Femur (tissue), 1 donor: ENCODE measurements at places on chromosomes 13 and 19.

DNA sequence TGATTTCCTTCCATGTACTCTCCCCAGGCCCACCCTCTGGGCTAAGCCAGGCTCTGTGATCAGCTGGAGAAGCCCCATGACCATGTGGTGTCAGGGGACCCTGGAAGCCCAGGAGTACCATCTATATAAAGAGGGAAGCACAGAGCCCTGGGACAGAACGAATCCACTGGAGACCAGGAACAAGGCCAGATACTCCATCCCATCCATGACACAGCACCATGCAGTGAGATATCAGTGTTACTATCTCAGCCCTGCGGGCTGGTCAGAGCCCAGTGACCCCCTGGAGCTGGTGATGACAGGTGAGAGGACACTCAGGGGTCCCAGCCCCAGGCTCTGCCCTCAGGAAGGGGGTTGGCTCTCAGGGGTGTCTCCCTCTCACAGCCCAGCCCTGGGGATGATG lies 27.5 kb upstream of the KIR3DL3 start:
- no peak for DNase-seq

DNA sequence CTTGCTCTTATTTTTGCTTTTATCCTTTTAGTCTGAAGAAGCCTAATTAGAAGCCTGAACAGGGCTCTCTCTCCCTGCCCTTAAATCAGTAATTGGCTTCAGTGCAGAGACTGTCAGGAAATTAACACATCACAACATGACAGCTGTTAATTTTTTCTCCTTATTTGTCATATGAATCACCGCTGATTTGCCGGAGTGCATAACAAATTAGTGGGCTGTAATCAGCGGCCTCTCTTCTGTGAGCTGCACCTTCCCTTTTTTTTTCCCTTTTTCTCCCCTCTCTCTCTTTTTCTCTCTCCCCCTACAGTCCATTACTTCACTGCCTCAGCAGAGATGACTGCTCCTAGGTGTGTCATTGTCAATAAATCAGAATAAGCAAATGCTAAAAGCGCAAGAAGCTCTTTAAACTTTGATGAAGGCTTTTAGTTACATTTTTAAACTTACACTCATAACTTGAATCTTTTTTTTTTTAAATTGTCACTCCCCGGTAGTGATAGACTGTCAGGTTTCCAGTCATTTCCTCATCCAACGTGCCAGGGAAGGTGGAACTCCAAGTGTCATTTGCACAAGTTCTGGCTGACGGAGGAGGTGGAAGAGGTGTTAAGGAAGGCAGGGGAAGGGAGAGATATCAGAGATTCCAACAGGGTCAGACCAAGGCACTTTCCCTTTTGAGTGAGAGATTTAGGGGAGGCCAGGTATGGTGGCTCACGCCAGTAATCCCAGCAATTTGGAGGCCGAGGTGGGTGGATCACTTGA lies 197.1 kb upstream of the TSHZ3 start:
- DNase-seq: no peak

DNA sequence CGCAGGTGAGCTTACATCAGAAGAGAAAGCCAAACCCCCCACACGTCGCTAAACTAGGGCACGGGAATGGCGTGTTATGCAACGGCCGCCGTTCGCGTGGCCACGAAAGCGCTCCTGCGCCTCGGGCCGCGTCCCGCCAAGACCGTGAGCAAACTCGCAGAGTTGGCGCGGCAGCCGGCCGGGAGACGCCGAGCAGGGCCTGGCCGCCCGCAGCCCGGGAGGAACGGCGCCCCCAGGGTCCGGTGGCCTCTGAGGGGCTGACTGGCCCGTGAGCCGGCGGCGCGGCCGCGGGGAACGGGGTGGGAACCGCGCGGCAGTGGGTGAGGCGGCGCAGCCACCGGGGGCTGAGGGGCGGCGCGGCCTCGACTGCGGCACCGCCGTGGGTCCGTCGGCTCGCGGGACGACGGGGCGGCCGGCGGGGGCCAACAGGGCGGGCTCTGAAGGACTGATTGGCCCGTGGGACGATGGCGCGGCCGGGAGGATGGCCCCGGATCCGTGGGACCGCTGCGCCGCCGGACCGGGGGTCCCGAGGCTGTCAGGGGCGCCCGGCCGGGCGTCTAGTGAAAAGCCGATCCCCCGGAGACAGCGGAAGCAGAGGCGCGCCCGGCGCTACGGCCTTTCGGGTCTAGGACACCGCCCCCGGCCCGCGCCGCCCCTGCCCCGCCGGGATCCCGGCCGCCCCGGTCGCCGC lies 903 bp downstream of the LATS2 start:
- peak; percentile 51 for DNase-seq

GRCh38 chr19:18657590-18658365 lies 20.9 kb downstream of the KLHL26 start:
- peak; percentile 74 for DNase-seq

DNA sequence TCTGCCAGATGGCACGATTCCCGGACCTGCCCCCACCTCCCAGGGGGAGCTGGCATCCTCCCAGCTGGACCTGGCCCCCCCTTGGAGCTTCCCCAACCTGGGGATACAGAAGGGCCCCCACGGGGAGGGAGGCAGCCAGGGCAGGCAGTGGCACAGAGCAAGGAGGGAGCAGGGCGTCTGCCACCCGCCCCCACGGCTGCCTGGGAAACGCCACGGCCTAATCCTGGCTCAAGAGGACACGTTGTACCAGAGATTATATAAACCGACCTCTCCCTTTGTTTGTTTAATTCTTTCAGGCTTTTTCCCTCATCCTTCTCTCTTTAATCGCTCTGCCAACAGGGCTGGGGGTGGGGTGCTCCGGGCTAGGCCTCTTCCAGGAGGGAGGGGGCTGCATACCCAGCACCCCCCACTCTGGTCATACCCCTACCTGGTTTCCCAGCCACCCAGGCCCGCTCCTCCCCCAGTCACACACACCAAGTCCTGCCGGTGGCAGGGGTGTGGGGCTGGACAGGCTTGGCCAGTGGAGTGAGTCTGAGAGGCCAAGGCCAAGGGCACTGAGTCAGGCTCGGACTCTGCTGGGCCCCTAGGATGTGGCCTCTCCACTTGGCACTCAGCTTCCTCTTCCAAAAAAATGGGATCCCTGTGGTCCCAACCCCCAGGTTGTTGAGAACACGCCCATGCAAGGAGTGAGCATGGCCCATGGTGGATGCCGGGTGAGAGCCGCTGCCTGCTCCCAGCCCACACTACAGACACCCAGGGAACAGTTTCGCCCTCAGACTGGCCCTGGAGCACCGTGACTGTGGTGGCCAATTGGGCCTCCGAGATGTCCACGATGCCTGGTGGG lies 29.5 kb upstream of the NFIC start:
- no peak for DNase-seq

- DNase-seq: no peak
Observed at GRCh38 chr19:40763963-40764362, 11.4 kb upstream of the MIA start.

- no peak for DNase-seq
Observed at GRCh38 chr13:74835579-74835978, 646.4 kb downstream of the TBC1D4 start.

DNA sequence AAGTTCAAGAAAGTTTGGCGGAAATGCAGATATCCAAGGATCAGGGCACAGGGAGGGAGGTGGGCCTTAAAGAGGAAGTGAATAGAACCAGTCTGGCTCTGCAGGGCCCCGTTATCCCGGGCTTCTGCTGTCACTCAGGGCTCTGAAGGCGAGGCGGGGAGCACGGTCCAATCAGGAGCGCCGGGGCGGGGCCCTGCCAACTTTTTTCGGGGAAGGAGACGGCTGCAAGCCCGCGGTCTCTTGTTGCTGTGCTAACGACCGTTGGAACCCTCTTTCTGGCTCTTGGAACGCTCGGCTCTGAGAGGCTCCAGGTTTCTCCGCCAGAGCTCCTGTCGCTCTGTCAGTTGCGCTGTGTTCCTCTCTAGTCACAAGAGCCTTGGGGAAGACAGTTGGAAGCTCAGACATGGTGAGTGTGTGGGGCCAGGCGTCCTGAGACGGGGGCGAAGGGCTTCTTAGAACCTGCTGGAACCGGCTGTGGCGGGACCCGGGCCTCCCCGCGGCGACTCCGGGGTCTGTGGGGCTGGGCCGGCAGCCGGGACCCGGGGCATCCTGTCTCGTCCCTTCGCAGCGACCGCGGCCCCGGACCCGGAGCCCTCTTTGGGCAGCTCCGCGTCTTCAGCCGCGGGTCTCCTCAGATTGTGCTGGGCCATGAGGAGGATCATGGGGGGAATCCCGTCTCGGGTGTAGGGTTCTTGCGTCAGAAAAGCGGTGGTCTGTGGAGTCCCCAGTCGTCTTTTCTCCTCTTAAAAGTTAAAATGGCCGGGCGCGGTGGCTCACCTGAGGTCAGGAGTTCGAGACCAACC lies 27.7 kb downstream of the ZNF844 start:
- DNase-seq: peak; percentile 96

DNA sequence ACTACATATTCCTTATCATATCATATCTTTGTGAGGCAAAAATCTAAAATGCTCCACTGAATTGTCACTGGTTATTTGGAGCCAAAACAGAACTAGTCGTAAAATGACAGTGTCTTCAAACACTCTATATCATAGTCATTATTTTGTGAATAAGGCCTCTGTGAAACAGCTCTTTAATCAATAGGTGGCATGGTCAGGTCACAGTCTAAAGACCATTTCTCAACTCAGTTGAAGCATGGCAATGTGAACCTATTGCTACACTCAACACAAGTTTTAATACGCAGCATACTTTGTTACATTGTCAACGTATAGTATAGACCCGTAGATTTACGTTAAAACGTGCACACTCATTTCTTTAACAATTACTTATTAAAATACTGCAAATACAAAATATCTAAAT lies 131.3 kb upstream of the PCDH20 start:
- DNase-seq: no peak

- DNase-seq: peak; percentile 37
Observed at GRCh38 chr19:5309438-5310204, 31.0 kb downstream of the PTPRS start.

DNA sequence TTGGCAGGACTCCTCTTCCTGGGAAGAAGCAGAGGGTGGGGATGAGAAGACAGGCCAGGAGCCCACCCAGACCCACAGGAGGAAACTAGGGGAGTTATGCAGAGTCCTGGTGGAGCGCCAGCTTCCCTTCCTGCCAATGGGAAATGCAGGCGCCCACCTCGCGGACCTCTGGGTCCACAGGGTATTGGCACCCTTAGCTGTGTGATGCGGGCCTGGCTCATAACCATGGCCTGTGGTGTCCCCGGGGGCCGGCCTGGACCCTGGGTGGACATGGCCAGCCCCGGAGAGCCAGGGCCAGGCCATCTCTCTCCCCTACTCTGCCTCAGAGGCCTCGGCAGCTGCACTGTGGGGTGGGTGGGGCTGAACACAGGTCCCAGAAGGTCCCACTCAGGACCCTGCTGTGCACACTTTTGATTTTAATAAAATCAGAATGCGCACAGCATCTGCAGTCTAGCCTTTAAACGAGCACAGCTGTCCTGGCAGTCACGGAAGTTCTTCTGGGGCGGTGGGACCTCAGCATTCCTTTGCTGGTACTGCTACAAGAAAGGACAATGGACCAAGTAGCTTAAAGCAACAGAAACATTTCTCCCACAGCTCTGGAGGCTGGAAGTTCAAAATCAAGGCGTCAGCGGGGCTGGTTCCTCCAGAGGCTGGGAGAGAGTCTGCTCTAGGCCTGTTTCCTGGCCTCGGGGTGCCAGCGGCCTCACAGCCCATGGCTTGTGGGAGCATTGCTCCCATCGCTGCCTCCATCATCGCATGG lies 1.8 kb downstream of the F10 start:
- no peak for DNase-seq

DNA sequence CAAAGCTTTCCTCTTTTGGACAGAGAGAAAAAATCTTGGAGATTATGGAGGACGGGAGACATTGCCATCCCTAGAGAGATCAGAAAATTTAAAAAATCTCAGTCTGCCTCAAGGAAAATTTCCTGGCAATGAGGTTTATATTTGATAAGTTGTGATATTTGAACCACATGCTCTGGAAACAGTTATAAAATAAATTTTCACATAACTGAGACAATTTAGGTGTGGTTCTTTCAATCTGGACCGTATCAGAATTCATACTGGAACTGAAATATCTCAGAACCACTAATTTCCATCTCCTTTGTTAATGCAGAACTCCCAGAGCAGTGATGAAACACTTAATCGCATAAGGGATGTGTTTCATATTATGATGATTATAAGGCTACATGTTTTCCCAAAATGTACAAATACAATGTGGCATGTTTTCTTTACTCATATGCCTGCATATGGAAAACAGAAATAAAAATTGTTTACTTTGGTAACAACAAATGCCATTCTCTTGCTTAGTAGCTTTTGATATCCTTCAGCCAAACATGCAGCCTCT lies 13.7 kb downstream of the UBE2L5 start:
- DNase-seq: no peak

- no peak for DNase-seq
Observed at GRCh38 chr13:71714802-71715375, 152.1 kb downstream of the DACH1 start.

DNA sequence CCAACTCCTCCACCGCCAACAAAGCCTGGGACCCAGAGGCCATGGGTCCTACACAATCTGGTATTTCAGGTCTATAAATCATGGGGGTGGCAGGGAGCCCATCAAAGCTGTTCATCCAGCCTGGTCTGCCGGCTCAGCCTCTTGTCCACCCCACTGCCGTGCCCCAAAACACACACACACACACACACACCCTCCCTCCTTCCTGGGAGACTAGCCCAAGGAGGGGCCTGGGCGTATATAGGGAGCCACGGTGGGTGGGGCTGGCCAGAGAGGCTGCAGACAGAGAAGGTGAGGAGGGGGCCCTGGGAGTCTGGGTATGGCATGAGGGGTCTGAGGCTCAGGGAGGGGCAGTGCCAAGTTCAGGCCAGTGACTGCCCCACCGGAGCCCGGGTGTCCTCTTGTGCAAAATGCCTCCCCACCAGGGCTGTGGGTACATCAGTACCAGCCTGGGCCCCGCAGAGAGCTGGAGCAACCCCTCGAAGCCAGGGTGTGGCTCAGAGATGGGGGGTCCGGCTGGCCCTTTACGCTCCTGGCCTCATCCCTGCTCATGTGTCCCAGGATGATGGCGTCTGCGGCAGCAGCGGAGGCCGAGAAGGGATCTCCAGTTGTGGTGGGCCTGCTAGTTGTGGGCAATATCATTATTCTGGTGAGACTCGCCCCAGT lies at the start of gene UPK1A:
TSS of gene UPK1A (plus strand) at position 267 of the 663 bp plus-strand sequence. CDS start at position 563, 296 bp downstream.
- DNase-seq: no peak

- DNase-seq: no peak
Observed at GRCh38 chr19:10690341-10690781, 10.9 kb upstream of the QTRT1 start.

DNA sequence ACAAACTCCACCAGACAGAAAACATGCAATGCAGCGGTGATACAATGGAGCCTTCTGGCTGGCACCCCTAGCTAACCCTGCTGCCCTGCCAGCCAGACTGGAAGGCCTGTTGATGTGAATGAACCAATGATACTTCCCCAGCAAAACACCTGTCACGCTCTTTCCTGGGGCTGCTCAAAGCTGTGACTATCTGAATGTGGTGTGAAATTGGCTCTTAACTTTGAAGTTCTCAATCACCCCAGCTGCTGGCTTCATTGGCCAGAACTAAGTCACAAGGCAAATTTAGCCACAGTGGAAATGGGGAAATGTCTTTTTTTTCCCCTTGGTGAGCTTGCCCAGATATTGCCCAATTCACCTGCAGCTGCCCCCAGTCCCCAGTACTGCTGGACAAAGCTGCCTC lies 147.3 kb downstream of the SLC7A1 start:
- peak; percentile 28 for DNase-seq
